ENCODE measurements at places on chromosomes 7 and 10.

DNA sequence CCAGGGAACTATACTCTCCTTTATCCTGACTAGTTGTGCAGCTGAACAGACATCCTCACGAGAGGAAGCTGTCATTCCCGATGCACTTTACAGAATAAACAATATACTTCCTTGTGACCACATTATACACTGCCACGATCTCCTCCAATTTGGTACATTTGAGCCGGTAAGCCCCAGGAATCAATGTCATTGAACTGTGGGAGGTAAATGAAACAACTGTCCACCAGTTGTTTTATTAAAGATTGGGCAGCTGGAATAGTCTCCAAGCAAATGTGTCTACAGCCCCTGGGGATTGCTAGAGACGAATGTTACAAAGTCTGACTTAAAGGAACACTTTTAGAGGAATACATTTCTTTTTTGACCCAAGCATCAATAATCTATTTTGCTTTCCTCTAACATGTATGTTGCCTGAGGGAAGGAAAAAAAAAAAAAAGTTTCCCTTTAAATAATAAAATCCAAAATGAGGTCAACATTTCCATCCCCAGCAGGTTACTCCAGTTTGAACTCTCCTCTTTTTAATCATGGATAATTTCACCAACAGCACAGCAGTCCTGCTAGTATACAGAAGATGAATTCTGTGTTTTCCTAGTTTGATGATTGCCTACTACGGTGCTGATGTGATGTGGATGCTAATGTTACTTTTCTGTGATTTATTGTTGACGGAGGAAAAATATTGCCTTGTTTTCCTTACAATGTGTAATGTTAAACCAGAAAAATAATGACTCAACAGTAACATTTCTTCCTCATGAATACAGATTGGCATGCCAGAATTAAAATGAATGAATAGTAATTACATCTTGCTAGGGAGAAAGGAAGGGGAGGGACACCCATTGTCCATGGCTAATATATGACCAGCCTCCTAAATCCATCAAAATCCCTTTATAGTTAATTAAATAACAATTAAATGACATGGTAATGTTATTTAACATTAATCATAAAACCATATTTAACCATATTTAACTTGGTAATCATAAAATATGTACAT lies 360.9 kb downstream of the NEBL start:
- DNase-seq = no peak

DNA sequence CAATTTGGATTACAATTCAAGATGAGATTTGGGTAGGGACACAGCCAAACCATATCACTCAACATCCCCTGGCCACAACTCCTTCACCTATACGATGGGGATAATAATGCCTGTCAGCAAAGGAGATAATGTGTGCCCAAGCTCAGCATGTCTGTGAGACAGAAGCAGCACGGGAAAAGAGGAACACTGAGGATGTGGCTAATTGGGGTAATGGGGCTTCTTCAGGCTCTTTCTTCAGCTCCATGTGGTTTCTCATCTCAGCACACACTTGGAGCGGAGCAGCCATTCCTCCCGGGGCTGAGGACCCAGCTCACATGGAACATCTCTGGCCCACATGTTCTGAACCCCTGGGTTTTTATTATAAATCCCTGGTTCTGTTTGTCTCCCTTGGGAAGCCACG lies 136.0 kb upstream of the NAMPT start:
- no peak for DNase-seq

DNA sequence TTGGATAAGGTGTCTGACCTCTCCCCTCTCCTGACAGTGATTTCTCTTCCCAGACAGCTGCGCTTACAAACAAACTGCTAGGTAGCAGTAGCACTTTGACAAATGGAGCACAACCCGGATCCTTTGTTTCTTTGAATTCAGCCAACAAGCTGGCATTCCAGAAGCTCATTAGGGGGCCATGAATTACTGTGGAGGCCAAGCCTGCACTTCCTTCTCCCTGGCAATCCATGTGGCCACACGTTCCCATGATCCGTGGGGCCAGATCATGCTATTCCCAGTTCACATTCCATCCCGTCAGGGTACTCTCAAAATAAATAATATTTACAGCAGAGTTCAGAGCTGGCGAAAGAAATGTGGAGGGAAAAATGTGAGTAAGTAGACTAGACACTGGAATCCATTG lies 172.4 kb downstream of the PRPF18 start:
- DNase-seq = no peak

DNA sequence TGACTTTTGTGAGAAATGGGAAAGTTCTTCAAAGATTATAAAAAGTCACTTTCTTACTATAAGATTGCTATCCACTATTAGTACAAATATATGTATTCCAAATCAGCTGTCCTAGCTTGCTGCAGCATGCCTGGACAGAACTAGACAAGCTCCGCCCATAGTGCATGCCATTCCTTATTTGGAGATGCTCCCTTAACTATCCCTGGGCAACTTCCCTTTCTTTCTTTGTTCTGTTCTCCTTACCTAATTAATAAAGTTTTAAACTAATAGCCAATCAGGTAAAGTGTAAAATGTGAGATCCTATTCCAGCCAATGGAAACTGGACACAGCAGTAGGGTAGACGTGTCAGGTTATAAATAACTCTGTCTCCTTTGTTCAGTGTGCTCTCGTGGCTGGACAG lies 281.9 kb downstream of the CAMK1D start:
- DNase-seq = no peak

- DNase-seq = no peak
Measured at GRCh38 chr10:112532956-112533355, 85.9 kb downstream of the VTI1A start.

DNA sequence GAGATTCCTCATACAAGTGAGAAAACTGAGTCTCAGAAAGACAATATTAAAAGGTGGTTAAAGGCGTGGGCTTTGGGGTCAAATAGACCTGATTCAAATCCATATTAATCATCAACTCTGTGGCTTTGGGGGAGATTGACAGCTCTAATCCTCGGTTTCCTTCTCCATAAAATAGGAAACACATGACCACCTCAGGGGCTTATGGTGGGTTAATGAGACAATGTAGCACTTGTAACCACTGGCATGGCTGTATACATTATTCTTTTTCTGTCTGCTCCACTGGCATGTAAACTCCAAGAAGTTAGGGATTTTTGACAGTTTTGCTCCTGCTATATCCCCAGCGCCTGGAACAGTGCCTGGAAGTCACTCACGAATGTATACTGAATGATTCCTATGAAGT lies 120.8 kb upstream of the GAD2 start:
- no peak for DNase-seq

DNA sequence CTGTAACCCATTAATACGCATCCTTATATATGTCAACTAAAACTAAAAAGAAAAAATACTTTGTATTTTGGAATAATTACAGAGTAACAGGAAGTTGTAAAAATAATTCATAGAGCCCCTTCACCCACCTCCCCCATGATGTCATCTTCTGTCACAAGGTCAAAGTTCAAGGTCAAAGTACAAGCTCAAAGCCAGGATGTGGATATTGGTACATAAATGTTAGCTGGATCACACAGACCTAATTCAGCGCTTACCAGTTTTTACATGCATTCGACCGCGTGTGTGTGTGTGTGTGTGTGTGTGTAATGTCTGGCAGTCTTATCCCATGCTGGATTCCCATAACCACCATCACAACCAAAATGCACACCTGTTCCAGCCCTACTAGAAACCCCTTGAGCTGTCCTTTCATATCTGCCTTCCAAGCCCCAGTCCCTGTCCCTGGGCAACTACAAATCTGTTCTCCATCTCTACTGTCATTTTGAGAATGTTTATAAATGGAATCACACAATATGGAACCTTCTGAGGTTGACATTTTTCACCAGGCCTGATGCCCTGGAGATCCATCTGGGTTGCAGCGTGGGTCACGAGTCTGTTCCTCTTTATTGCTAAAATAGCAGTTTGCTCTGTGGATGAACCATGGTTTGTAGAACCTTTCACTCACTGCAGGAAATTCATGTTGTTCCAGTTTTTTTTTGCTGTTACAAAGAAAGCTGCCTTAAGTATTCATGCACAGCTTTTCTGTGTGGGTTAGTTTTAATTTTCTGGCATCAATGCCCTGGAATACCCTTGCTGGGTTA lies 153.6 kb upstream of the PITRM1 start:
- no peak for DNase-seq

- DNase-seq = no peak
Measured at GRCh38 chr10:31704195-31704594, 224.4 kb downstream of the ARHGAP12 start.

DNA sequence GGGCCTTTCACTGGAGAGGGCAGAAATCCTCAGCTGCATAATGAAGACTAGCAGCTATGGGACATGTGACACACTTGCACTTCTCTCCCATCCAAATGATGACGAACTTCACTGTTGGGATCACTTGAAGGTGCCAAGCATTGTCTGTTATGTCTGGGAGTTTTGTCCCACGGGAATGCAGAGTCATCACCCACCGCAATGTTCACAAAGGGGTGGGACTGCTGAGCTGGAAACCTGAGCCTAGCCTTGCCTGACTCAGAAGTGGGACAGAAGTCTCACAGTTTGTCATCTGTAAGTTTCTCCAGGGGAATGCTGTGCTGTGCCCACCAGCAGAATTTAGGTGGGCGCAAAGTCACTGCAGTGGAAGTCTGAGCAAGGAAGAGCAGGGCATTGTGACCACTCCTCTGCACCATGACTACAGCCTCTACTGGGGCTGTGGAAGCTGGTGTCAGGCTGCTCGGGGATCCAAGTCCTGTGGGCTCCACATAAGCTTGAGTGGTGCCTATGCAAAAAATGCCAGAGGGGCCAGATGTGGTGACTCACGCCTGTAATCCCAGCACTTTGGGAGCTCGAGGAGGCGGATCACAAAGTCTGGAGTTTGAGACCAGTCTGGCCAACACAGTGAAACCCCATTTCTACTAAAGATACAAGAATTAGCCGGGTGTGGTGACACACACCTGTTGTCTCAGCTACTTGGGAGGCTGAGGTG lies 472.0 kb upstream of the CNTNAP2 start:
- no peak for DNase-seq

DNA sequence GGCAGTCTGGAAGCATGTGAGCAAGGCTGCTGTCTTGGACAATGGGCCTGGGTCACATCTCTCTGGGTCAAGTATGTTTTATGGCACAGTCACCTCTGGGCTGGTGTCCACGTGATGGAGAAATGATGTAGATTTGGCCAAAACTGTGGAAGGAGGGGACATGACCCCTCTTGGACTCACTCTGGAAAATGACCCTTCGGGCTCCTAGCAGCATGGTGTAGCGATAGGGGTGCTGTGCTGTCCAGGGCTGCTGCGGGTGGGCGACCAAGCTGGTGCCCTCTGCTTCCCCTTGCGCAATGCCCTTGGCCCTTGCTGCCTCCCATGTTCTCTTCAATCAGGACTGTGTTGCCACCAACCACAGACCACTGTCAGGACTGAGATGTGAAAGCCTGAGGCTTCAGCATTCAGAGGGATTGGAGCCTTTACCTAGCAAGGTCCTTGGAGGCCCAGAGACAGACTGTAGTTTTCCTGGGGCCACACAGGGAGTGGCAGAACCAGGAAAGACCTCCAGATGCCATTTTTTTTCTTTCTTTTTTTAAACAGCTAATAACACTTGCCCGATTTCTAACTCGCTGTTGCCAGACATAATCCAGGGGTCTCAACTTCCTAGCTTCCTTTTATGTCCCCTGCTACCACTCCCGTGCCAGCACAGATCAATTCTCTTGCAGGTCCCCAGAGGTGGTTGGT lies 6.1 kb downstream of the CYP26A1 start:
- no peak for DNase-seq

GRCh38 chr10:94213001-94213530 lies 149.7 kb downstream of the NOC3L start:
- no peak for DNase-seq

DNA sequence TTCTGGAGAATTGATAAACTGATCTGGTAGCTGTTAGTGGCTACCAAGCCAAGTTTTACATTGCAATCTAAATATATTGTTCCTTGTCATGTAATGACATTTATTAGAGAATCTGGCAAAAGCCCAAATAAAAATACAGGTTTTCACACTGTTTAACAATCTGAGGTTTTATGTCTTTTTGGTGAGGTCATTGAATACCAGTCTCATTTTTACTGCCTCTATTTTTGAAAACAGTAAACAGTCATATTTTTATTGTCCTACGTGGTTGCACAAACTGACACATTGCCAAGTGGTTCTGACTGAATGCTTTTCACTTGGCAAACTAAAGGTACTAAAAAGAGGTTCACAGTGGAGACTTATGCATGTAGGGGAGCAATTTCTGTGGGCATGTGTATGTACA lies 157.5 kb downstream of the PRKG1 start:
- DNase-seq = no peak

DNA sequence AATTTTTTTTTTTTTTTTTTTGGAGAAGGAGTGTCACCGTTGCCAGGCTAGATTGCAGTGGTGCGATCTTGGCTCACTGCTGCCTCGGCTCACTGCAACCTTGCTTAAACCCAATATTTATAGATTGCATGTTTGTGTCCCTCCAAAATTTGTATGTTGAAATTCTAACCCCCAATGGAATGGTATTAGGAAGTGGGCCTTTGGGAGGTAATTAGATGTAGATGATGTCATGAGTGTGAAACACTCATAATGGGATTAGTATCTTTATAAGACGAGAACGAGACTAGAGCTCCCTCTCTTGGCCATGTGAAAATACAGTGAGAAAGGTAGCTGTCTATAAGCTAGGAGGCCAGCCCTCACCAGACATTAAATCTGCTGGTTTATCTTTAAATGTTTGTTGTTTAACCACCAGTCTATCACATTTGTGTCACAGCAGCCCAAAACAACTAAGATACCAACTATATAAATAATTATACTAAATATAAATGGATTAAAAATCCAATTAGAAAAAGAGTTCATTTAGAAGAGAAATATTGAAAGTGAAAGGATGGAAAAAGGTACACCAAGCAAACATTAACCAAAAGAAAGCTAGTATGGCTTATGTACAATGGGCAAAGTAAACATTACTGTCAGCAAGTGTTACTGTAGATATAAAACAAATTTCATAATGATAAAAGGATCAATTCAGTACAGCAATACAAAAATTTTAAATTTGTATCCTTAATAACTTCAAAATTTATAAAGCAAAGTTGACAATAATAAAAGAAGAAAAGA lies 9.3 kb downstream of the TCAF1 start:
- no peak for DNase-seq

GRCh38 chr10:48579251-48579960 lies 25.5 kb downstream of the ARHGAP22 start:
- DNase-seq = no peak

GRCh38 chr10:65032867-65033769 lies 1511.9 kb downstream of the REEP3 start:
- DNase-seq = no peak

DNA sequence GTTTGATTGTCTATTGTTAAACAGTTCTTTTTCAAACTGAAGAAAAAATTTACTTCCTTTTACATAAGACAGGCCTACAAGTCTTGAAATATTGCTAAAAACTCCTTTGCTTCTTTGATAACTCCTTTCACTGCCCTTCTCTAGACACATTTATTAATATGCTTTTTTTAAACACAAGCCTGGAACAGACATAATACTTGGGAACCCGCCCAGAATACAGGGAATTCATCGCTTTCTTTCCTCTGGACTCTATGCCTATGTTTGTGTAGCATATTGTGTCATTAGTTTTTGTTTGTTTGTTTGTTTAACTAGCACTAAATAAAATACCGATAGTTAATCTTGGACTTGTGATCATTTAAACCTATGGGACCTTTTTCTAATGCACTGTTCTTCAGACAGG lies 42.4 kb upstream of the ABCB4 start:
- no peak for DNase-seq

GRCh38 chr10:78802866-78803265 lies 265.9 kb upstream of the ZMIZ1 start:
- peak; percentile 44 for DNase-seq

All from AG09319 (cell line).